AG08395 (cell line): ENCODE measurements at places on chromosomes 7 and 10.

- no peak for DNase-seq
These were observed 11.9 kb upstream of the GTF2IRD1 start for GRCh38 chr7:74441801-74442200.

GRCh38 chr10:124616040-124616835 lies 127.9 kb downstream of the FAM53B start:
- DNase-seq, result no peak

GRCh38 chr10:122567056-122567660 lies 6.6 kb downstream of the DMBT1 start:
- DNase-seq, result peak; percentile 32

- DNase-seq, result no peak
These were observed 486.1 kb upstream of the COBL start for GRCh38 chr7:51802718-51803117.

- no peak for DNase-seq
These were observed 60.4 kb downstream of the ARL4A start for GRCh38 chr7:12747687-12748306.

DNA sequence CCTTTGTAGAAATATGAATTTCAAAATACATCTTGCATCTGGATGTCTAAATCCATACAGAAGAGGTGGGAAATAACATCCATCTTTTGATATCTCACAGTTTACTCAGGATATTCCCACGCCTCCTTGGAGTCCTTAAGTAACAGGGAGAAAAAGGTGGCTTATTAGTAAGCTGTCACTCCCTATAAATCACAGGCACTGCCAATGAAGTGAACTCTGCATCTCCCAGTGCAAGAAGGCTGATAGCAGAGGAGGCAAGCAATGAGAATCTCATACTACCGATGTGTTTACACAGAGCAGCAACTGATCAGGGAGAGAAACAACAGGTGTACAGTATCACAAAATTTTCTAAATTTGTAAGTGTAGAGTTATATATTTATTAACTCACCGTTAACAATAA lies 551.8 kb downstream of the NXPH1 start:
- no peak for DNase-seq

GRCh38 chr10:7610651-7611389 lies 55.9 kb downstream of the ITIH5 start:
- DNase-seq, result peak; percentile 79

DNA sequence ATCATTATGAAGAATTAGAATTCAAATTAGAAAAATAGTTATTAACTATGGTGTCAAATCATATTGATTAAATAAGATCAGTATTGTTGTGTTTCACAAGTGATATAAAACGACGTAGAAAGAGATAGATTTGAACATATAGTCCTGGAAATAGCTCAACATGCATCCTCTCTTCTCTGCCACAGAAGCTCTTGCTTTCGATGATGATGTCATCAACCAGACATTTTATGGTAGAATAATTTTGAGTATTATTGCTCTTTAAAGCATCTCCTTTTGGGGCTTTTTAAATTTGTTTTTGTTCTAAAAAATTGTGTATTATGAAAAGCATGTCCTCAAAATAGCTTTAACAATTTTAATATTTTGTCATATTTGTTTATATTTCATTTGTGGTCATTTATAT lies 95.0 kb downstream of the DGKB start:
- peak; percentile 13 for DNase-seq

GRCh38 chr7:70775570-70776156 lies 356.3 kb upstream of the GALNT17 start:
- DNase-seq, result peak; percentile 21

DNA sequence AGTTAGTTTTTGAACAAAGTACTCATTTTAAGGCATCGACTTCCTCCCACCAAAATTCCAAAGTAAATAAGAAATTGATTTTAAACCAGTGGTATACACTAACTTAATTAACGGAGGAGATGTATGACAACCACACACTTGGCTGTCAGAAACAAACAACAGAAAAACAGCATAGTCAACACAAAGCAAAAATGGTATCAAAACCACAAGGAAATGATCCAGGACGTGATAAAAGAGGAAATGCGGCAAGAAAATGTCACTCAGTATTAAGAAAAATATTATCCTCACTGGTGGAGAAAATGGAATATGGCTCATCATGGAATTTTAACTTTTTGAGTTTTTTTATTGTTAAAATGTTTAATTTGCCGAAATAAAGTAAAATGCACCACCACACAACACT lies 17.5 kb downstream of the KIAA1549 start:
- DNase-seq, result no peak
